Stimulated activated CD8-positive, alpha-beta memory T cell treated with anti-CD3 and anti-CD28 coated beads, Interleukin-15, amount 100 ng/mL, for 1 hour (primary cell): ENCODE measurements at places on chromosomes 2 and 18.

DNA sequence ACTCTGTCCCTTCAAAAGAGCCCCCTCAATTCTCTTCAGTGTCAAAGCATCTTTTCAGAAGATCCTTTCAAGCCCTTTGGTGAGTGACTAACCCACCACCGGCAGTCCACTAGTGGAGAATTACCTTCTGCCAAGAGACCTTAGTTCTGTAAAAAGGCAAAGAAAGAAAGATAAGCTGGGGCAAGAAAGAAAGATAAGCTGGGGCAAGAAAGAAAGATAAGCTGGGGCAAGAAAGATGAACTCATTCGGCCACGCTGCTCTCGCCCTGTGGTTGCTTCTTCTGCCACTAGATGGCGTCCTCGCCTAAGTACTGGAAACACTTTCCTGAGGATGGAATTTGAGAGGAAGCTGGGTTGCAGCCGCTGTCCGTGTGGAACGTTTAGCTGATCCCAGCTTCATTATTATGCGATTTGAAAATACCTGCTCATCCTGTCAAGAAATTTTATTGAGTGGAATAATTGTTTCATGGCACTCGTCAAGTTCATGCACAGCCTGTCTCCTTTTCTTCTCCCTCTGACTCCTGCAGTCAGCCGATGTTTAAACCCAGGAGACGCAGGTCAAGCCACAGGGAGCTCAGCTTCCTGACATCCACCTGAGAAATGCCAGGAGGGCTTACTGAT is 17.3 kb upstream of the ANXA4 start:
- DNase-seq = peak; percentile 85

GRCh38 chr2:181153886-181154285 is 173.5 kb downstream of the UBE2E3 start:
- no peak for DNase-seq

DNA sequence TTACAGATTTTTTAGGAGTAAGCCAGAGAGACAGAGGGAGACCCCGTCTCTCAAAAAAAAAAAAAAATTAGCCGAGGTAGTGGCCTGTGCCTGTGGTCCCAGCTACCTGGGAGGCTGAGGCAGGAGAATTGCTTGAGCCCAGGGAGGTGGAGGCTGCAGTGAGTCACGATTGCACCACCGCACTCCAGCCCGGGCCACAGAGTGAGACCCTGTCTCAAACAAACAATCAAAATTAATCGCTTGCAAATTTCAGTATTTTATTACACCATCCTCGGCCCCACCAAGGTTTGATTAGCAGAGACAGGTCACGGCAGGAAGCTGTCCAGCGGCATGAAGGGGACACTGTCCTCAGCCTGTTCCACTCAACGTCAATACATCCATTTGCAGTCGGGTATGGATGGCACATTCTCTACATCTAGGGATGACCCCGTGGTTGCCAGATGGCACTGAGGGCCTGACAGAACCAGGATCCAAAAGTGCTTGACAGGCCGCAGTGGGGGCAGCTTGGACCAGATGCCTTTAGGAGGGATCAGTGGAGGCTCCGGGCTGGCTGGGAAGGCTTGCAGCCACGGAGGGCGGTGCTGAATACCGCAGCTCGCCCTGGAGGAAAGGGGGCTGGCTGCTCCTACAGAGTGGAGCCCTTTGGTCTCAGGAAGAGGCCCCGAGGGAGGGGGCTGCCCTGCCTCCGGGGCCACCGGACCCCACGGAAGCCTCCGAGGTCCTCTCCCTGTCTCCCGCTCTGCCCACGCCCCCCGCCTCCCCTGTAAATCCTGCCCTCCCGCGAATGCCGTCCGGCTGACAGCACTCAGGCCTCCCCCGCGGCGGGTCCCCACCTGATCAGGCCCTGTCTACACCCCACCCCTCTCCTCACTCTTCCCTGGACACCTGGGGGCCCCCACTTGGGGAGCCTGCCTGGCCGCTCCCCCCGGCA is 13.1 kb downstream of the ASPRV1 start:
- no peak for DNase-seq

GRCh38 chr2:219570194-219570923 is 980 bp downstream of the OBSL1 start:
- no peak for DNase-seq

GRCh38 chr2:219126555-219126954 is 34.1 kb downstream of the NHEJ1 start:
- no peak for DNase-seq

DNA sequence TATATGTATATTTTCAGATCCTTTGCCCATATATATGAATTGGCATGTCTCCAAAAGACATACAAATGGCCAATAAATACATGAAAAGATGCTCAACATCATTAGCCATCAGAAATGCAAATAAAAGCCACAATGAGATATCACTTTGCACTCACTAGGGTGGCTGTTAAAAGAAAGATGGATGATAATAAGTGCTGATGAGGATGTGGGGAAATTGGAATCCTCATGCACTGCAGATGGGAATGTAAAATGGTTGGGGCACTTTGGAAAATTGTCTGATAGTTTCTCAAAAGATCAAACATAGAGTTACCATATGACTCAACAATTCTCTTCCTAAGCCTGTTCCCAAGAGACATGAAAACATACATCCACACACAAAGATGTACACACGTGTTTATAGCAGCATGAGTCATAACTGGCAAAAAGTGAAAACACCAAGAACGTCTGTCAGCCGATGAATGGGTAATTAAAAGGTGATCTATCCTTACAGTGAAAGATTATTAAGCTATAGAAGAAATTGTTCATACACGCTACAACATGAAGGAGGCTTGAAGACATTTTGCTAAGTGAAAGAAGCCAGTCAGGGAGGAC is 19.7 kb downstream of the NGEF start:
- DNase-seq = no peak

GRCh38 chr2:220240641-220241040 is 613.2 kb downstream of the SLC4A3 start:
- no peak for DNase-seq

- no peak for DNase-seq
Observed at GRCh38 chr2:165633431-165633830, 160.6 kb downstream of the GALNT3 start.

GRCh38 chr2:27117995-27118524 is 868 bp downstream of the CGREF1 start:
- no peak for DNase-seq

DNA sequence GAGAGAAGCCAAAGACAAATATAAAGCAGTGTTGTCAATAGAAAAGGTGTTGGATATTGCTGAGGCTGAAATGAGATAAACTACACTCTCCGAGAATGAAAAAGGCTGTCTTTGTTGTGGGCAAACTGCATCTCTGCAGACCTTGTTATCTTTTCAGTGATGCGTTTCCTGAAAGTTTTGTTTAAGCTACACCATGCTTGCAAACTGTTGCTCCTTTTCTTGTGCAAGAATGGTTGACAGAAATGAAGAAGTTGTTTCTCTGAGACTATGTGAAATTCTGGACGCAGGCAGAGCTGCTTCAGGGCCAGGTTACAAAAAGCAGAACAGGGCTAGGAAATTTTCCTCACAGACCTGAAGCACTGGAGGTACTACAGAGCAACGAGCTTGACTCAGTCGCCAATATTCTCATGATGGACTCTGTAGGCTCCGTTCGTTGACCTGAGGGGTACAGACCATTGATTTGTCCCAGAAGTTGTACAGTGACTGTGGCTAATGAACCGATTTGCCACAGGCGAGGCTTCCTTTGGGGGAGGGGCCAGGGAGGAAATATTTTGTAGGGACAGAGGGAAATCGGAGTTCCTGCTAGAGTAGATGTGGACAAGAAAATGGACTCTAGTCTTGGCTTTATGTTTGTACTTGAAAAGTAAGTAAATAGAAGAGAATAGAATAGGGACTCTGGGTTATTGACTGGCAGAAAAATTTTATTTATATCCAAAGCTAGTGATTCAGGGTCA is 3.5 kb upstream of the ATL2 start:
- DNase-seq = no peak

DNA sequence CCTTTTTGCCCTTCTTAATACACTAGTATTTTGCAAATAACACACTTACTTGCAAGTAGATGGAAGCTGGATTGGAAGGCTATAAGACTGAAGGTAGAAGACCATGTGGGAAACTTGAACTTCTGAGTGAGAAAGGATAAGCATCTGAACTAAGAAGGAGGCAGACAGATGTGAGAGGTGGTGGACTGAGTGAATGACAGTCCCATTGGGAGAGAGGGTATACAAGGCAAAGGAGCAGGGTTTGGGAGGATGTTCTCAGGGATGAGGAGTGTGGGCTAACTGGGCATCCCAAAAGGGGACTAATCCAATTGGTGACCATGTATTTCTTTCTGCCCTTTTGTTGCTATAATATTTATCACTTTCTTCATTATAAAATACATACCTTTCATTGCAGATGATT is 20.4 kb upstream of the SESTD1 start:
- no peak for DNase-seq

DNA sequence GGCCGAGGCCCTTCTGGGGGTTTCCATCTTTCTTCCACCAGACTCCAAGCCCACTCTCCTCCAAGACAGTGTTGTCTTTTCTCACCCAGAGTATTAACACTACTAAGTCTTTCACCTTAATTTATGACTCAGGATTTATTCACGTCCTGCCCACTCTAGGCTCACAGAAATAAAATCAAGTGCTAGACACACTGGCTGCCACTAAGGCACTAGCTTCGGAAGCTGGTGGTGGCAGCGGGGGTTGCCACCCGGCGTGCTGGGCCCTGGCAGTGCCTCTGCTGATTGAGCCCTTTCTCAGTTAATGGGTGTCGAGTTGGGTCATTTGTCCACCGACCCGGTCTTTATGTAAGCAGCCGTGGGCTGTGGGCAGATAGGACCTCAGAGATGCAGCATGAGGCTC is 93.6 kb upstream of the FZD5 start:
- DNase-seq = no peak

GRCh38 chr18:59941331-59941730 is 41.5 kb downstream of the PMAIP1 start:
- DNase-seq = no peak

GRCh38 chr18:79934311-79935097 is 16.9 kb downstream of the SLC66A2 start:
- no peak for DNase-seq

DNA sequence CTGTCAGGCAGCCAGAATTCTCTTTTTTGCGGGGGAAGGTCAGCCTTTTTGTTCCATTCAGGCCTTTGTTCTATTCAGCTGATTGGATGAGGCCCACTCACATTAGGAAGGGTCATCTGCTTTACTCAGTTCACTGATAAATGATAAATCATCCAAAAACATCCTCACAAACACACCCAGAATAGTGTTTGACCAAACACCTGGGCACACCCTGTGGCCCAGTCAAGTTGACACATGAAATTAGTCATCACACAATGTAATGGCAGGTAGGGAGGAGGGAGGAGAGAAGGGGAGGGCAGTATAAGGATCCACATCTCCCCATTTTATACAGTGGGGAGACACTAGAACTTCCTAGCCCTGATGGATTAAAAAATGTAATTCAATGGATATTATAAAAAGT is 8.3 kb upstream of the RMC1 start:
- no peak for DNase-seq

DNA sequence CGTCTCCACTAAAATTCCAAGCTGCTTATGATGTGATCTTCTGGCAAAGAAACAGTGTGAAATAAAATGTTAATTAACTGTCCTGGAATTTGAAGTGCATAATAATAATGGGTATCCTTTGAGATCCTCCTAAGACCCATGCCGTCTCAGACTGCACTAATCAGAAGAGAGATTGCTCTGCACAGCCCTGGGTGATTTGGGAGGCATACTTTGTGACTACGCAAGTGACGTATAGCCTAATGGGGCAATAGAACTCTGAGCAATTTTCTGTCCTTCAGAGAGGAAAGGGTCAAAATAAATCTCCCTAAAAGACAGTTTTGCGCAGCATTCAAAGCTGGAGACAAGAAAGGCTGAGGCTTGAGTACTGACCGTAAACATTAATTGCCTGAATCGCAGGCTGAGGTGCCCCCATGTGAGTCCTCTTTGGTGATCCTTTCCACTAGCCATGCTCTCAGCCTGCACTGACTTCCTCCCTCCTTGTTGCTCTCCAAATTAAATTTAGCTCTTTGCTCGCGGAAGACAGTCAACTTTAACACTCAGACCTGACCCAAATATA is 76.0 kb downstream of the DPP4 start:
- no peak for DNase-seq

- DNase-seq = no peak
Observed at GRCh38 chr2:217515615-217516309, 487.0 kb downstream of the TNS1 start.

- DNase-seq = no peak
Observed at GRCh38 chr18:61546590-61546989, 213.4 kb downstream of the CDH20 start.

DNA sequence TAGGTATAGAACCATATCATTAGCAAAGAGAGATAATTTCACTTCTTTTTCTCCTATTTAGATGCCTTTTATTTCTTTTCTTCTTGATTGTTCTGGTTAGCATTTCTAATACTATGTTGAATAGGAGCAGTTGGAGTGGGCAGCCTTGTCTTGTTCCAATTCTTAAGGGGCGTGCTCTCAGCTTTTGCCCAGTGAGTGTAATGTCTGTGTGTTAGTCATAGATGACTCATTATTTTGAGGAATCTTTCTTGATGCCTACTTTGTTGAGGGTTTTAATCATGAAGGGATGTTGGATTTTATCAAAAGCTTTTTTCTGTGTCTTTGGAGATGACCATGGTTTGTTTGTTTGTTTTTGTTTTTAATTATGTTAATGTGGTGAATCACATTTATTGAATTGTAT is 1453.1 kb upstream of the SLC39A10 start:
- no peak for DNase-seq

DNA sequence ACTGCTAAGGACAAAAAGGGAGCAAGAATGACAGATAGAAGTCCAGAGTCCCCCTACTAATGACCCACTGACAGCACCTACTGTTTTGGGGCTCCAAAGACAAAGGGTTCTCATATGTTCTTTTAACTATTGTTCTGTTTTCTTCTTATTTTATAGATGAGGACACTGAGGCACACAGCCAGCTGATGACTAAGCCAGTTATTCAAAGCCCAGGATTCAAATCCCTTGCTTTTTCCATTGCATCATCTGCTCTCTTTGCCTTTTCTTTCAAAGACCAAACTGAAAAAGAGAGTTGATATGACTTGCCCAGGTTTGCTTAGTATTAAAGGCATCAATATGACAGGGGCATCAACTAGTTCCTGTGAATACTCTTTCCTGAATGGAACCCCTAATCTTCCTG is 299.8 kb downstream of the LRATD1 start:
- DNase-seq = no peak
